Sigmoid colon (tissue), 7 donors: ENCODE measurements at places on chromosomes 5 and 9. TPM values are rescaled to one million over a fixed set of nuclear protein-coding genes. Genes with fewer than 3 reads are reported as not detected.

DNA sequence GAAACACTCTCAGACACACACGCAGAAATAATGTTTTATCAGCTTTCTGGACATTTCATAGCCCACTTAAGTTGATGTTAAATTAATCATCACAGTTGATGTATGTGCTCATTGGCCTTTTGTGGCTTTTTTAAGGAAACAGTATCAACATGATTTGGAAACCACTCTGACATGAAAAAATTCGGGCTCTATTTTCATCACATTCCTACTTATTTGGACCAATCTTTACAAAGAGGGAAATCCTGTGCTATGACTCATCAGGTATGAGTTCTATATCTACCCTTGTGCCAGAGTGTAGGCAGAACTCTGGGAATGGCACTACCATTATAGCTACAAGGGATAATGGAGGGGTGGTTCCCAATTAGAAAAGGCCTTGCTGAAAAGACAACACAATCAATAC lies 388.4 kb upstream of the PTGER4 start:
- no peak for DNase-seq

DNA sequence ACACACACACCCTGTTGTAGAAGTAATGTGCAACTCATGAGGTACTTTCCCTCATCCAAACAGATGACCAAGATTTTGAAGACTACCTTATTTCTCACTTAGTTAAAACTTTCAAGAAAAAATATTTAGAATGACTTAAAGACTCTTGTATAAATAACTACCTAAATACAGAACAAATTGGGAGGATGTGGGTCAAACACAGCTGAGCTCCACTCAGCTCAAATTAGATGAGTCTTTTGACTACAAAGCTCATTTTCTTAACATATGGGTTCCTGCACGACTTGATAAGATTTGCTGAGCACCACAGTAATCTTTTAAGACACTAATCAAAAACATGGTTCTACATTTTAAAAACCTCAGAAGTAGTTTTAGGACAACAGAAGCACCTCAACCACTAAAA lies 8.9 kb downstream of the MTX3 start:
- DNase-seq, result no peak

GRCh38 chr9:110744715-110745384 lies 76.3 kb downstream of the MUSK start:
- DNase-seq, result peak; percentile 83

DNA sequence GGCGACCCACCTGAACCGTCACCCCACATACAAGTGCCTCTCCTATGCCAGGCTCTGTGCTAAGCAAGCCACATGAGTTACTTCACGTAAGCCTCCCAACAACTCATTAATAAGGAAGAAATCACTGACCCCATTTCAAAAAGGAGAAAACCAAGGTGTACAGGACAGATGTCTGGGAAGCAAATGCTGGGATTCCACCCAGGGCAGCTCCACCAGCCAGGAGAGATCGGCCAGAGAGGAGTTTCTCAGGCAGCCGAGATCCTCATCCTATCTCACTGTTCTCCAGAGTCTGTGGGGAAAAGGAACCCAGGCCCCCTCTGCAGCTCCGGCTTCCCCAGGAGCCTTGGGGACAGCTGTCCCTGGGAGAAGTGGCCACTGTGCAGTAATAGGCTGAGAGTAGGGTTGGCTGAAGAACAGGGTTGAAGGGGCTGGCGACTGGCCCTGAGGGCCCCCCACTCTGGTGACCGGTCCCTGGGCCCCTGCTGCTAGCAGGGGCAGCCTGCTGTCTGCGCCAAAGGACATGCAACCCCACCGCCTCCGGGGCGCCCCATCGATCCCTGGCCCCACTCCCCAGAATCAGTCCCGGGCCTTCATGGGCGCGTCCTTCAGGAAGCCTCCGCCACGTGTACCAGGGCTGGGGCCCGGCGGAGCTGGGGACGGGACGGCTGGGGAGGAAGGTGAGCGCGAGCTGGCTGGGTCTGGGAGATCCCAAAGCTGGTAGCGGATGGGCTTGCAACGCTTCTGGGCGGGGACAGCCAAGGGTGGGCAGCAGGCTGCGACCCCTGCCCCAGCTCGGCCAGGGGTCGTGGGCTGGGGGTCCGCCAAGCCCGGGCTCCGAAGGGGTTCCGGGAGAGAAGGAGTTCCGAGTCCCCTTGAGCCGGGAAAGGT lies 44.1 kb upstream of the STXBP1 start:
- DNase-seq, result no peak

DNA sequence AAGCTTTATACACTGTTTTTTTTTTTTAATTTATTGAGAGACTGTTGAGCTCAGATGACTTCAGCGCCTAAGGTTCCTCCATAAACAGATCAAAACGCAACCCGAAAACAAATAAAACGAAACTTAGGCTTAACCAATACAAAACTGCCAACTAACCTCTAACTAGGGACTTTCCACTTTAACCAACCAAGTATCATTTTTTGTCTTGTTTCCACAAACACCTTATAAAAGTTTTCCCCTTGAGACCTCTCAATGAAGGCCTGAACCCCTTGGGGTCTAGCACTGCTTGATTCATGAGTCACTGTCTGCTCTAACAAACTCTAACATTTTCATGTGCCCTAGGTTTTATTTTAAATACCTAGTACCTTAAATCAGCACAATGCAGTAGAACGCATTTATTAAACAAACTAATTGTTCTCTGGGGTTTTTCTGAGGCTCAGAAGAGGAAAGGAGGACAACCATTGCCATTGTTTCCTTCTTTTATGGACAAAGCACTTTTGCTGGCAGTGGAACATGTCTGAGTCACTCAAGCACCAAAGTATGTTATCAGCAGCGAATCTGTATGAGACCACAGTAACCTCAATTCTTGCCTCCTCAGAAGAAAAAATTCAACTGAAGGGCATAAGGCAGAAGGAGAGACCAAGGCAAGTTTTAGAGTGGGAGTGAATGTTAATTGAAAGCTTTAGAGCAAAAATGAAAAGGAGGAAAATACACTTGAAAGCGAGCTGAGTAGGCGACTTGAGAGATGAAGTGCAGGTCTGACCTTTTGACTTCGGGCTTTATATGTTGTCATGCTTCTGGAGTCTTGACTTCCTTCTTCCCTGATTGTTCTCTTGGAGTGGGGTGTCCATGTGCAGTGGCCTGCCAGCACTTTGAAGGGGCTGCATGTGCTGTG lies 97.7 kb upstream of the HCN1 start:
- DNase-seq, result no peak

DNA sequence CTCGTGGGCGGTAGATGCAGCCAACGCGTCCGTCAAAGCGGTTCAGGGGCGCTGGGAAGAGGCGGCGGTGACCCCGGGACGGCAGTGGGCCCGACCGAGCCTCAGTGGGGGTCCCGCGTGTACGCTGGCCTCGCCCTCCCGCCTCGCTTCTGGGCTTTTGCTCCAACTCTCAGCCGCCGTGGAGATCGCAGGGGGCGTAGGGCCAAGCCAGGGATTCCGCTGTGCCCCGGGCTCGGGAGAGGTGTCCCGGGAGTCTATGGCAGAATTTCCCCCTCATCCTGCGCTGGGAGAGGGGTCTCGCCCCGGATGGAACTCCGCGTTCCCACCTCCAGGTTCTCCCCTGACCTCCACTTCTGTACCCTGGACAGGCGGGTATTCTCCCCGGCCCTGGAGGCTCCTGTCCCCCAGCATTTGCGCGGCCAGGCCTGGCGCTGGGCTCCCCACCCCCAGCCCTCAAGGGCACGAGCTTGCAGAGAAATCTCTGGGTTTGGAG lies 131.9 kb downstream of the MRPL36 start:
- no peak for DNase-seq

DNA sequence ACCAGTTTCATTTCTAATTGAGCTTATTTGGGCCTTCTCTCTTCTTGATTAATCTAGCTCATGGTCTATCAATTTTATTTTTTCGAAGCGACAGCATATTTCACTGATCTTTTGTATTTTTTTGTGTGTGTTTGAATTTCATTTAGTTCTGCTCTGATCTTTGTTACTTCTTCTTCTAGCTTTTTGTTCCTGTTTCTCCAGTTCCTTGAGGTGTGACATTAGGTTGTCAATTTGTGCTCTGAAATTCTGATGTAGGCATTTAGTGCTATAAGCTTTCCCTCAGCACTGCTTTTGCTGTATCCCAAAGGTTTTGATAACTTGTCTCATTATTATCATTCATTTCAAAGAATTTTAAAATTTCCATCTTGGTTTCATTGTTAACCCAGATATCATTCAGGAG lies 67.3 kb downstream of the STRBP start:
- no peak for DNase-seq

DNA sequence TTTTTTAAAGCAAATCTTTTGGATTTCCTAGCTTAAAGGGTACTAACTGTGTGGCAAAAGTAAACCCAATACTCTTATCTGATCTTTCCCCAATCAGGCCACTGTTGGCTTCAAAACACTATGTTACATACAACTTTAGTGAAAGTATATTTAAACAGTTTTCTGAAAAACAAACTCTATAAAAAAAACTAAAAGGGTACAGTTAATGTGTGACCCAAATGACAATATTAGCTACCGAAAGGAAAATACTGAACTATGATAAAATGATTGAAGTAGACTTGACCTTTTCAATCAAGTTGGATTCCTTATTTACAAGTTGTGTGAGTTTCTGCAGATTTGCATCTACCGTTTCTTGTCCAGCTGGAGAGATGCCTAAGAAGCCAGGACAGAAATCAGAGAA lies 5.8 kb downstream of the MTX3 start:
- DNase-seq, result no peak

Gene TRIM36
- 1.1 TPM for total RNA-seq

Gene MINAR2
- total RNA-seq, result 0.27 TPM

Gene SH3PXD2B
- total RNA-seq, result 20.0 TPM
